Hematopoietic multipotent progenitor cell treated with erythropoietin and hydrocortisone succinate and interleukin-3 and kit ligand, for 15 days (in vitro differentiated cells): ENCODE measurements at places on chromosomes 7 and 10.

DNA sequence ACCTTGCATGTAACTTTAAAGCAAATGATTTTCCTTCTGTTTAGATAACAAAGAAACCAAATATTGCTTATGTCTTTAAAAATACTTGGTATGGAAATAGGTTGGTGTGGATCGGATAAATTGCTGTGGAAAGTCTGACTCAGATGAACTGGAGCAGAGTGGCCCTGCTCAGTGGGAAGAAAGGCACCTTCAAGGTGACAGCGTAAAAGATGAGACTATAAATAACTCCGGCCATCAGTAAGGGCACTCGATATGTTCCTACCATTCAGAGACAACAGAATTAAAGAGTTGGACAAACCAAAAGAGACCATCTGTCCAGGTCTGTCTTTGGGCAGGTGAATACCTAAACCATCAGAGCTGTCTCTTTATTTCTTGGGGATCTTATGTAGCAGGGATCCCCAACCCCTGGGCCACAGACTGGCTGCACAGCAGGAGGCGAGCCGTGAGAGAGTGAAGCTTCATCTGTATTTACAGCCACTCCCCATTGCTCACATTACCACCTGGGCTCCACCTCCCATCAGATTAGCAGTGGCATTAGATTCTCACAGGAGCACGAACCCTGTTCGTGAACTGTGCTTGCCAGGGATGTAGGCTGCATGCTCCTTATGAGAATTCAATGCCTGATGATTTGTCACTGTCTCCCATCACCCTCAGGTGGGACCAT lies 357.1 kb downstream of the PRPF18 start:
- no peak for DNase-seq

- no peak for DNase-seq
These were observed 4.0 kb upstream of the SLC29A4 start for GRCh38 chr7:5278766-5279165.

DNA sequence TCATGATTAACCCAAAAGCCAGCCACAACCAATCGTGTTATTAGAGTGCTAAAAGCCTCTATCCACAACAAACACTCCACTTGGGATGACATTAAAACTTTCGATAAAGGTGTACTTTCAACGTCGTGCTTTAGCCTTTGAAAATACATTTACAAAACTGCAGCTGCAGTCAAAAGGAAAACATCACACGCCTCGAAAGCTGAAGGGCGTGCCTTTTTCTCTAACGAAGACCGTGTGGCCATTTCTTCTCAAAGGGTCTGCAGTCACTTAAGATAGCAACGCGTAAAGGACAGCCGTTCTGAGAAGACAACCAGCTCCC lies 1.1 kb downstream of the ARHGAP12 start:
- peak; percentile 28 for DNase-seq

GRCh38 chr7:146053492-146053891 lies 63.1 kb upstream of the CNTNAP2 start:
- DNase-seq, result no peak

GRCh38 chr7:42739638-42740037 lies 172.2 kb downstream of the C7orf25 start:
- DNase-seq, result no peak

- no peak for DNase-seq
These were observed 167.0 kb upstream of the KLF6 start for GRCh38 chr10:3951993-3952392.

GRCh38 chr7:108266491-108266890 lies 136.3 kb upstream of the LAMB4 start:
- DNase-seq, result no peak

DNA sequence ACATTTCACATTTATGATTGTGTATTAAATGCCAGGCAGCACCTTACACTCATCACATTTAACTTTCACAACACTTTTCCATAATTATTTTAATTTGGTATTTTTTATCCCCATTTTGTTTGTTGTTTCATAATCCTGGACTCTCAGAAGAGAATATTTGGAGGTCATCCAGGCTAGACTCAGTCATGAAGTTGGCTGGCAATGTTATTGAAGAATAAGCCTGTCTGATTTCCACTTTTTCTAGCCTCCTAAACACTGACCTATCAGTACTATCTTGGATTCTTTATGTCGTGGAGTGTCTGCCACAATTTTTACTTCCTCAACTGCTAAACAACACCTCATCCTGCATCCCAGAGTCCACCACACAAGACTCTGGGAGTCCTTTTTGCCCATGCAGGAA lies 372.3 kb upstream of the NRP1 start:
- DNase-seq, result no peak

GRCh38 chr7:78529392-78529791 lies 730.8 kb downstream of the PHTF2 start:
- DNase-seq, result no peak

- no peak for DNase-seq
These were observed 551.8 kb upstream of the GALNT17 start for GRCh38 chr7:70580161-70580560.

GRCh38 chr7:118737935-118738334 lies 513.4 kb downstream of the ANKRD7 start:
- no peak for DNase-seq

GRCh38 chr10:83012866-83013265 lies 1126.4 kb upstream of the GHITM start:
- DNase-seq, result no peak

DNA sequence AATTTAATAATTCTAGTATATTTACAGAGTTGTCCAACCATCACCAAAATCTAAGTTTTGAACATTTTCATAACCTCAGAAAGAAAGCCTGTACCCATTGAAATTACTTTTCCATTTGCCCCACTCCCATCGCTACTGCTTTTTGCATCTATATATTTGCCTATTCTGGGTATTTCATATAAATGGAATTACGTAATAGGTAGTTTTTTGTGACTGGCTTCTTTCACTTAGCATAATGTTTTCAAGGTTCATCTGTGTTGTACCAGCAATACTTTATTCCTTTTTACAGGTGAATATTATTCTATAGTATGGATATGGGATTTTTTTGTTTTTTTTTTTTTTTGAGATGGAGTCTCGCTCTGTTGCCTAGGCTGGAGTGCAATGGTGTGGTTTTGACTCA lies 22.6 kb downstream of the KIF11 start:
- no peak for DNase-seq

DNA sequence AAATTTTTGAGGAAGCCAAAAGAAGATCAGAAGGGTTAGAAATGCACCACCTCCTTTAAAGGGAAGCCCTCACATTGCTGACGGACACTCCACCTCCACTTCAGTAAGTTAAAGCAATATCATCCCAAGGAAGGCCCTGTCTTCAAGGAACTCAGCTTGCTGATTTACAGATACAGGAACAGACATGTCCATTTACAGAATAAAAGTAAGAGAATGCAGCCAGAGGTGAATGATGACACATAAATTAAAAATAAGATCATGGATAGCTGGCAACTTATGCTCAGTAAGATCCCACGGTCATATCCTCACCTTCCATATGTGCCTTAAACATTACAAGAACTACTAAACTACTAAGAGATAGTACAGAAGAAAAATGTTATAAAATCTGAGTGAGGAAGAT lies 20.4 kb downstream of the GRB10 start:
- DNase-seq, result no peak

GRCh38 chr10:16316733-16317390 lies 119.9 kb upstream of the PTER start:
- no peak for DNase-seq

GRCh38 chr10:8670461-8670860 lies 616.0 kb downstream of the GATA3 start:
- no peak for DNase-seq

- DNase-seq, result no peak
These were observed 8.3 kb upstream of the RGS10 start for GRCh38 chr10:119550827-119551226.

DNA sequence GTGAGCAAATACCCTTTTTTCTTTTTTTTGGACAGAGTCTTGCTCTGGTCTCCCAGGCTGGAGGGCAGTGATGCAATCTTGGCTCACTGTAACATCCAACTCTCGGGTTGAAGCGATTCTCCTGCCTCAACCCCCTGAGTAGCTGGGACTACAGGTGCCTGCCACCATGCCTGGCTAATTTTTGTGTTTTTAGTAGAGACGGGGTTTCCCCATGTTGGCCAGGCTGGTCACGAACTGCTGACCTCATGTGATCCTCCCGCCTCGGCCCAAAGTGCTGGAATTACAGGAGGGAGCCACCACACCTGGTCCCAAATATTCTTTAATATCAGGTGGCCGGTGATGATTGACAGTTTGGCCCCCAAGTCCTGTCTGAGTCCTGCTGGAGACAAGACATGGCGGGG lies 6.6 kb downstream of the LAT2 start:
- no peak for DNase-seq
